ENCODE measurements at places on chromosomes 1 and 21. TPM values are rescaled to one million over a fixed set of nuclear protein-coding genes. Genes with fewer than 3 reads are reported as not detected.

The GUCA2A gene
- 0.70 TPM for polyA plus RNA-seq

The OR2T29 gene
- polyA plus RNA-seq = not detected

The SELENBP1 gene
- 141 TPM for polyA plus RNA-seq

The MAP1LC3C gene
- polyA plus RNA-seq = 19.1 TPM

The ASTN1 gene
- polyA plus RNA-seq = 0.33 TPM

The OLFM3 gene
- polyA plus RNA-seq = not detected

The LHX8 gene
- not detected for polyA plus RNA-seq

The UBXN10 gene
- polyA plus RNA-seq = 0.68 TPM

The CFAP298 gene
- 20.9 TPM for polyA plus RNA-seq

The ACTL8 gene
- polyA plus RNA-seq = not detected

The ALPL gene
- polyA plus RNA-seq = 2.8 TPM

The ROR1 gene
- polyA plus RNA-seq = 2.8 TPM

The LGR6 gene
- polyA plus RNA-seq = 1.0 TPM

The FAF1 gene
- polyA plus RNA-seq = 28.2 TPM

The HNRNPCL1 gene
- polyA plus RNA-seq = not detected

The LRRC53 gene
- polyA plus RNA-seq = not detected

The SLC6A17 gene
- polyA plus RNA-seq = 0.36 TPM

The ADORA3 gene
- 2.6 TPM for polyA plus RNA-seq

The DCST2 gene
- 0.48 TPM for polyA plus RNA-seq

The PTPN14 gene
- 2.0 TPM for polyA plus RNA-seq

The LRRC8C gene
- 1.3 TPM for polyA plus RNA-seq

The ZMYND12 gene
- polyA plus RNA-seq = 1.5 TPM

The C8A gene
- polyA plus RNA-seq = not detected

The PKLR gene
- polyA plus RNA-seq = not detected

The CYP4A22 gene
- polyA plus RNA-seq = not detected

The IGSF5 gene
- polyA plus RNA-seq = not detected

The AGO1 gene
- 3.0 TPM for polyA plus RNA-seq

The LRRC3 gene
- polyA plus RNA-seq = 2.4 TPM

The NUP210L gene
- polyA plus RNA-seq = not detected

The TTC24 gene
- polyA plus RNA-seq = 0.10 TPM

The FOXD2 gene
- polyA plus RNA-seq = 0.22 TPM

The LAD1 gene
- 1.8 TPM for polyA plus RNA-seq

The ADAMTS4 gene
- polyA plus RNA-seq = 37.3 TPM

The LCE4A gene
- polyA plus RNA-seq = not detected

The RAP1GAP gene
- 0.45 TPM for polyA plus RNA-seq

The CAPN9 gene
- polyA plus RNA-seq = 1.9 TPM

The CCDC18 gene
- polyA plus RNA-seq = 2.7 TPM

The BNIPL gene
- 0.16 TPM for polyA plus RNA-seq

The SLC66A1 gene
- polyA plus RNA-seq = 12.7 TPM

The OR10J1 gene
- polyA plus RNA-seq = not detected

The MCOLN2 gene
- 0.38 TPM for polyA plus RNA-seq

The HTR1D gene
- polyA plus RNA-seq = not detected

The NR5A2 gene
- polyA plus RNA-seq = 3.6 TPM

The HES5 gene
- polyA plus RNA-seq = not detected

The CBS gene
- polyA plus RNA-seq = 43.0 TPM

The OPTC gene
- not detected for polyA plus RNA-seq

The EXTL1 gene
- 0.04 TPM for polyA plus RNA-seq

The BMP8B gene
- polyA plus RNA-seq = 1.1 TPM

The PLPPR4 gene
- 1.0 TPM for polyA plus RNA-seq

The EXO1 gene
- 0.10 TPM for polyA plus RNA-seq

The ZBTB21 gene
- polyA plus RNA-seq = 1.9 TPM

The HUNK gene
- polyA plus RNA-seq = 1.3 TPM

The SYCP1 gene
- not detected for polyA plus RNA-seq

The NPHS2 gene
- polyA plus RNA-seq = not detected
